ENCODE measurements at places on chromosomes 6 and 20.

GRCh38 chr6:170583756-170584180, 669 bp downstream of the PDCD2 start:
- DNase-seq, result peak; percentile 1

- DNase-seq, result no peak
Measured at GRCh38 chr6:104730450-104730849, 129.3 kb downstream of the HACE1 start.

DNA sequence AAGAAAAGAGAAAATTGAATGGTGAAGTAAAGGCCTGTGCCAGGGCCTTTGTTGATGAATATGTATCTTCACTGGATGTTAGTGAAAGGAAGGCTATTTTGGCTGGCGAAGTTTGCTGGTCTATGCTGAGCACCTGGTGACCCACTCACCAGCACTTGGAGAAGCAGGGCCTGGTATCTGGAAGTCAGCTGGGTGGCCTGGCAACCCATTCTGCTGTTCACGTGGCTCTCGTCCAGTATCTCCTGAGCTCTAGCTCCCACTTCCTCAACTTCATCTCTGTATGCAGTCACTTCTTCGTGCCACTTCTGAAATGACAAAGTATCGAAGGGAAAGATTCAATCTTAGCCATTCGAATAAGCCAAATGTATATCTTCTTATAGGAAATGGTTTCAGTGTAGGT, 283.7 kb downstream of the SYNE1 start:
- DNase-seq, result no peak

- no peak for DNase-seq
Measured at GRCh38 chr6:159440911-159441703, 251.9 kb downstream of the SOD2 start.

- DNase-seq, result no peak
Measured at GRCh38 chr6:144330017-144330987, 45.2 kb downstream of the UTRN start.
